ENCODE measurements at places on chromosomes 4 and X.

- no peak for DNase-seq
Observed at GRCh38 chrX:139881130-139881529, 51.7 kb downstream of the ATP11C start.

GRCh38 chrX:69231903-69232302 is 66.7 kb upstream of the PJA1 start:
- DNase-seq, result no peak

DNA sequence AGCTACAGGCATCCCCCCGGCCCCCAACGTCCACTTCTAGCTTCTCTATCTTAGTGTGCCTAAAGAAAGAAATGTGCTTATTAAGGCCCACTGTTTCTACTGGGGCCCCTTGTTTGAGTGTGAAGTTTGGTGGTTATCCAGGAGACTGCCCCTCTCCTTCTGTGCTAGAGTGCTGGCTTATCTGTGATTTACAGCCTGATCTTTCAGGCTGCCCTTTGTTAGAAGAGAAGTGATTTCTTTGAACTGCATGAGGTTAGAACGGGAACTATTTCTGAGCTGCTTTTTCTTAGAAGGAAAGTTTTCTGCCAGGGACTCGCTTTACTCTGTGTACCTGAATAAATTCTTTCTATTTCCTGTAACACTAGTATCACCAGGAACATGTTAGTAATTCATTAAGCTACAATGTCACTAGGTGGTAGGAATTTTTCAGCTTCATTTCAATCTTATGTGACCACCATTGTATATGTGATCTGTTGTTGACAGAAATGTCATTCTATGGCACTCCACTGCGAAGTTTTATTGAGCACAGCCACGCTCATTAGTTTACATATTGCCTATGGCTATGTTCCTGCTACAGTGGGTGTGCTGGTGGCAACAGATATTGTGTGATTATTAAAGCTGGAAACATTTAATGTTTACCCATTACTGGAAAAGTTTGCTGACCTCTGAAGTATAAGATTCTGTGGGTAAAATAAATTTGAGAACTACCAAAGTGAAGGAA is 193.8 kb upstream of the CXorf51B start:
- DNase-seq, result no peak

- DNase-seq, result peak; percentile 89
Observed at GRCh38 chrX:10119399-10119990, 37.3 kb upstream of the CLCN4 start.
